ENCODE measurements at places on chromosomes 5 and 9.

GRCh38 chr9:108466304-108466703 lies 389.5 kb downstream of the ACTL7B start:
- DNase-seq = no peak

GRCh38 chr9:107983762-107984161 lies 494.2 kb upstream of the KLF4 start:
- DNase-seq = no peak

DNA sequence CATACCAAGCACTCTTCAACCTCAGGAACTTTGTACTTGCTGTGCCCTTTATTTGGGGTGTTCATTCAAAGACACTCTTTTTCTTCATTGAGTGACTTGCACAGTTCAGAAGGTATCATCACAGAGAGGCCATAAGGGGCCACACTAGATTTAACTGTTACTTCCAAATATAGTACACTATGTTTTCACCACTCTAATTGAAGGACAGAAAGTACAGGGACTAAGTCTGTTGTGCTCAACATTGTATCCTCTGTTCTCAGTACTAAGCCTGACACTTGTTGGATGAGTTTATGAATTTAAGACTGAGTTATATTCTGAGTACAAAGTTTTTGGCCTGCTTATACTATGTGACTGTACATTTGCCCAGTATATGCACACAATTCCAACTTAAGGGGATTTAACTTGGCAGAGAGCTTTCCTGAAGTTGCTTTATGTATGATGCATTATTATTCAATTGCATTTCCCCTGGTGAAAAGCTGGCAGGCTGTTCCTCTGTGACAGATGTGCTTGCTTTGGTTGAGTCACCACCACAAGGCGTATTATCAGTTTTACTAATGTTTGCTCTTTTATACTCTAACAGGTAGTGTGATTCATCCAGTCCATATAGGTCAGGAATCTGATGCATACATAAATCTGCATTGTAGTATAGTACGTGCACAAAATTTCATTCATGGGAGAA lies 714.8 kb downstream of the TLR4 start:
- DNase-seq = no peak

DNA sequence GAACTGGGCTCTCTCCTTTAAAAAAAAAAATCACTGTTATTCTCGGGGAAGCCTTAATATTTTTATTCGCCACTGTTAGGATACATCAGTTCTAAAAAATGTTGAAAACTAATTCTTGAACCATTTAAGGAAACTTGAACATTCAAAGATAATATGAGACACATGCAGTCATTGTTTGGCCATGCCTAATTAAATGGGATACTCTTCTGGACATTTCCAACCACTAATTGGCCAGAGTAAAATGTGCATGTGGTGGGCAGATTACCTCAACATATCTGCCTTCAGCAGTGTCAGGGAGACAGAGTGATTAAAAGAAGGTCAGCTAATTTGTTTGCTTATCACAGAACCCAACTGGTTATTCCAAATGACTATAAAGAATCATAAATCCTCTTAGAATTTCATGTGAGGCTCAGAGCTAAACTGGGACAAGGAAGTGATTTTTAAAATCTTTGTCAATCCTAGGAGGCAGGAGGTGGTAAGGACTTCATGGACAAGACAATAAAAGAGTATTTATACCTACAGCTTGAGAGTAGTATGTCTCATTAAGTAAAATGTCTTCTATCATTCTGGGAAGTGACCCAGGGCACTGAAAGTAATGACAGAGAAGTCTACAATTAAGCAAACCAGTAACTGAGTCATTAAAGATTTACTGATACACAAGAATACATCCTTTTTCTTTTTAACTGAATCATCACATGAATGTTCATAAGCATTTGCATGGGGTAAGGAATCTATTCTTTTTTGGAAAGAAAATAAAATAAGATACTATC lies 242.9 kb upstream of the TRPM3 start:
- no peak for DNase-seq

- no peak for DNase-seq
Observed at GRCh38 chr9:124831642-124832364, 21.5 kb upstream of the WDR38 start.

- DNase-seq = no peak
Observed at GRCh38 chr9:100028201-100028784, 70.5 kb downstream of the ERP44 start.

- DNase-seq = no peak
Observed at GRCh38 chr9:129111528-129112151, 425 bp downstream of the PTPA start.

GRCh38 chr5:118506217-118506852 lies 482.0 kb downstream of the DTWD2 start:
- no peak for DNase-seq

GRCh38 chr5:67094476-67095300 lies 101.9 kb downstream of the CD180 start:
- DNase-seq = no peak

- no peak for DNase-seq
Observed at GRCh38 chr9:94772639-94773303, 46.3 kb downstream of the AOPEP start.

- no peak for DNase-seq
Observed at GRCh38 chr5:37448941-37449340, 69.8 kb downstream of the WDR70 start.

- no peak for DNase-seq
Observed at GRCh38 chr5:59301727-59302126, 591.8 kb downstream of the PDE4D start.

- DNase-seq = no peak
Observed at GRCh38 chr9:128103589-128103962, 24.0 kb downstream of the PTGES2 start.

GRCh38 chr5:37799865-37800421 lies 39.9 kb downstream of the GDNF start:
- DNase-seq = no peak

DNA sequence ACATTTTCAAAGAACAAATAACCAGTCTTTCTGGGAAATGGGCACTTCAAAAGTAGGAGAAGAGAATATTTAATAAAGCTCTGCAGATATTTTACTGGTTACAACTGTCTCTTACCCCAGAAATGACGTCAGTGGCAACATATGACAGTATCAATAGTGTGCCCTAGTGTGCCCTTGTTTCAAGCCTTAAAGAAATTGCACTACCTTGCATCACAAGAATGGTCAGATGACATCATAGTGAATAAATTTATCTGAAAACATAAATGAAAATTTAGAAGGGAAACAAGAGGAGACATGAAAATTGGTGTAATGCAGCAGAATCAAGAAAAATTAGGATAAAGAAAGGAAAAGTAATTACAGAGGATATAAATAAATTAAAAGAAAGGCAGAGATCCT lies 176.7 kb downstream of the GNAQ start:
- DNase-seq = no peak

DNA sequence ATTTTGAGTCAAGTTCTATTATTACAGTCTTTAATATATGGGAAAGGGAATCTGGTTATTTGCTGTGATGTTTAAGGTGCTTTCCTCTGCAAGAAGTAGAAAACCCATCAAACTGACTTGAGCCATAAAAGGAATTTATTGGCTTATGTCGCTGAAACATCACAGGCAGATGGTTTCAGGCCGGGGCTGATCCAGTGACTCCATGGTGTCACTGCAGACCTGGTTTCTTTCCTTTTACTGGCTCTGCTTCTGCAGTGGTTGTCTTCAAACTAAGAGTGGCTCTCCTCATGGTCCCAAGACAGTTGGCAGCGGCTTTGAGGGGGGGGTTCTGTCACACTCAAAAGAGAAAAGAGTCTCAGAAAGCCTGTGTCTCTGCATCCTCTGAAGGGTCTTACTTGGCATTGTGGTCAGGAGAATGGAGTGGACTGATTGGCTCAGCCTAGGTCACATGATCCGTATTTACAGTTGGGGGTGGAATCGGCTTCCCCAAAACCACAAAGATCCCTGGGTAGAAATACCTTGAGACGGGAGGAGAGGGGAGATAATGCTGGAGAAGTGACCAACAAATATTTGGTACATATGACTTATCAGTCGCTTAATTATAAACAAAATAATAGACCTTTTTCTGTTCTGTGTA lies 106.3 kb downstream of the DAPK1 start:
- no peak for DNase-seq

DNA sequence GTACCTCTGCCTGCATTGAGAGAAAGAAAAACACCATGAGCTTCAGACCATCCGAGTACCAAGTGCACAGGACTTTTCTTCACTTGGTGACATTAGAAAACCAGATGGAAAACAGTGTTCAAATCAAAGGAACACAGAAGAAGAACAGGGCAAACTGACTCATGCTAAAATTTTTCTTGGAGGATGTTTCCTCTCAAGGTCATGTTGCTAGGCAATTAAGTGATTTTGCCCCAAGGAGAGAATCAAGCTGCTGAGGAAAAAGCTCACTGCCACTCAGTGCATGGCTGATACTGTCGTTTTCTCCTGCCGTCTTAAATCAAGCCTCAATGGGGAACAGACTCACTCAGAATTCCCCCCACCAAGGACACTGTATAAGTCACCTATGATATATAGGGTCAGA lies 57.9 kb upstream of the SIMC1 start:
- no peak for DNase-seq

- no peak for DNase-seq
Observed at GRCh38 chr9:30673132-30673531, 1711.3 kb upstream of the ACO1 start.

- no peak for DNase-seq
Observed at GRCh38 chr9:1938135-1938534, 77.0 kb upstream of the SMARCA2 start.

GRCh38 chr5:134432677-134433359 lies 21.1 kb upstream of the CDKN2AIPNL start:
- DNase-seq = no peak

DNA sequence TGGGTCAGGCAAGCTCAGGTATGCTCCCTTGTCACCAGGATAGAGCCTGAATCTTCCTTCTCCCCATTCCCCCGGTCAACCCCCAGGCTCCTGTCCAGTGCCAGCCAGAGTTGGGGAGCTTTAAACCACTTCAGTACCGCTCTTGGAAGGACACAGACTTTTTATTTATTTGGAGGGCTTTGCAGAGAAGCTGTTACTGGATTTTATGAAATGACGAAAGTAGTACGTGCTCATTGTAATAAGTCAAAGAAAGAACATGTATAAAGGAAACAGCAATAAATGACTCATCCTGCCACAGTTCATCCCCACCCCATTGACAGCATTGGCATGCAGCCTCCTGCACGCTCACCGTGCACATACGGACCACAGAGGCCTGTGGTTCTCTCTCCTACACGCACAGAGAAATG lies 230.3 kb downstream of the AUH start:
- DNase-seq = no peak

GRCh38 chr9:96253059-96253696 lies 48.8 kb downstream of the HSD17B3 start:
- no peak for DNase-seq

DNA sequence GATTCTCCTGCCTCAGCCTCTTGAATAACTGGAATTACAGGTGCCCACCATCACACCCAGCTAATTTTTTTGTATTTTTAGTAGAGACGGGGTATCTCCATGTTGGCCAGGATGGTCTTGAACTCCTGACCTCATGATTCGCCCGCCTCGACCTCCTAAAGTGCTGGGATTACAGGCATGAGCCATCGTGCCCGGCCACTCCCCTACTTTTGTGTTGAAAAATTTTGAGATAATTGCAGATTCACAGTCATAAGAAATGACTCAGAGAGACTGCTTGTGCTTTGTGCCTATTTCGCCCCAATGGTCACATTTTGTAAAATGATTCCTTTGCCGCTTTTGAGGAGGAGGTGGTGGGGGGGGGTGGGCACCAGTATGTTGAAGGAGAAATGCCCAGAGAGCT lies 48.1 kb upstream of the SH3PXD2B start:
- DNase-seq = no peak

GRCh38 chr5:67731886-67732285 lies 483.7 kb upstream of the PIK3R1 start:
- DNase-seq = no peak

DNA sequence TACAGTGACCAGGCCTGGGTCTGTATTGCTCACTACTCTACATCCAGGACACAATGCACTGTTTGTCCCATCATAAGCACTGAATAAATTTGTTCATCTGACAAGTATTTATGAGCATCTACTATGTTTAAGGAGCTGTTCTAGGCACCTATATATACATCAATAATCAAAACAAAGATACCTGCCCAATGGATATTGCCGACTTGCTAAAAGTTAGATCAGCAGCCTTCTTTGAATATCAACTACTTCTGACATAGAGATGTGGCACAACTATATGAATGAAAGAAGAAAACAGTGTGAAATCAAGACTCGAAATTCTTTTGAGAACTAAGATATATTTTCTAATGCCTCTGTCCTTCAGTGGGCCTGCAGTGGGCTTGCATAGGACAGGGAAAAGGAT lies 215.7 kb downstream of the ARL15 start:
- no peak for DNase-seq

- DNase-seq = no peak
Observed at GRCh38 chr9:94654165-94654894, 15.0 kb upstream of the FBP1 start.

GRCh38 chr5:150457121-150457520 lies 7.6 kb upstream of the RPS14 start:
- DNase-seq = no peak

DNA sequence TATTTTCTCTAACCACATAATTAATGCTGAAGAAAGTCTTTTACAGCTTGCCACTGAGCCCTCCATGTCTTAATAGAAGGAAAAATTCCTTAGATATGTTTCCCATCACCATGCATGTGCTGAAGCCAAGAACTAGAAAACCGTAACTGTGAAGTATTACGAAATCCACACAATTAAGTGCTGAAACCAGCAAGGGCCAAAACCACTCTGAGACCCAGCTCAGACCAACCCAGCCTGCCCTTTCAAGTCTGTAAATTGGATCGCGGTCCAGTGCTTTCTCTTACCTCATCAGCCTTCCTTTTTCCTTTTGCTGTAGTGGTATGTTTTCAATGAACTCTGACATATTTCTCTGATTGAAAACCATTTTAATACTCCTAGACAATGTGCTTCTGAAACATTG lies 26.3 kb downstream of the SEMA5A start:
- DNase-seq = no peak

- DNase-seq = no peak
Observed at GRCh38 chr5:43275391-43275790, 37.8 kb downstream of the HMGCS1 start.

- DNase-seq = no peak
Observed at GRCh38 chr5:73390972-73391371, 57.6 kb downstream of the FOXD1 start.

- no peak for DNase-seq
Observed at GRCh38 chr5:149680810-149681221, 49.3 kb upstream of the PPARGC1B start.

GRCh38 chr5:168317521-168318147 lies 26.2 kb downstream of the WWC1 start:
- no peak for DNase-seq

DNA sequence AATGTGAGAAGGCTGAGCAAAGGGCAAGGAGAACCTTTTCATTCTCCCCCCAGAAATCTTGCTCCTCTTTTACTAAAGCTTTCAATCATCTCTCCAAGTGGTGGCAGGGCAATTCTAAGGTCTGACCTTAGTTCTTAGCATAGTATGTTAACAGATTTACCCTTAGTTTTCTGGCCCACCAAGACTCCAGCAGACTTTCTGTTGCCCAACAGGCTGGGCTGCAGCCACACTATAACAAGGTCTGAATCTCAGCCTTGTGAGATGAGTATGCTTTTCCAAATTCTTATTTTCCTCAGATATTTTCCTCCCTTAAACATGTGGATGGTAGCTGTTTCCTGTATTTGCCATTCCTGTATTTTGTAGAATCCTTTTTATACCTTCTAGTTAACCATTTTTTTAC lies 69.5 kb downstream of the NIPBL start:
- DNase-seq = no peak
